Anterior cingulate cortex (tissue), 58 donors: ENCODE measurements at places on chromosomes 2 and 18.

DNA sequence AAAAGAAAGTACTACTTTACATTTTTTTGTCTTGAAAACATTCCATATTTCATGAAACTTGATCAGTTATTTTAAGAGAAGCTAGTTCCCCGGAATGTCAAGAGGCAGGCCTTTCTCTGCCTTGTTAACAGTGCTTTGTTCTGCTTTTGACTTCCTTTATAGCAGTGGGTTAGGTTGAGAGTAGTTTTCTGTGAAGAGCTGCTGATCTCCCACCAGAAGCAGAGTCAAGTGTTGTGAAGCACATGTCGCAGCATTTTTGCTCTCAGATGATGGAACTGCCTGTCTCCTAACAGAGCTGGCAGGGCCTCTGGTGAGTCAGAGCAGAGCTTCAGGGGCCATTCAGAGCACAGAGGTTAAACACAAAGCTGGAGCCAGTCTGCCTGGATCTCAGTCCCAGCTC is 871.8 kb downstream of the SLC4A3 start:
- DNase-seq = peak; percentile 13

DNA sequence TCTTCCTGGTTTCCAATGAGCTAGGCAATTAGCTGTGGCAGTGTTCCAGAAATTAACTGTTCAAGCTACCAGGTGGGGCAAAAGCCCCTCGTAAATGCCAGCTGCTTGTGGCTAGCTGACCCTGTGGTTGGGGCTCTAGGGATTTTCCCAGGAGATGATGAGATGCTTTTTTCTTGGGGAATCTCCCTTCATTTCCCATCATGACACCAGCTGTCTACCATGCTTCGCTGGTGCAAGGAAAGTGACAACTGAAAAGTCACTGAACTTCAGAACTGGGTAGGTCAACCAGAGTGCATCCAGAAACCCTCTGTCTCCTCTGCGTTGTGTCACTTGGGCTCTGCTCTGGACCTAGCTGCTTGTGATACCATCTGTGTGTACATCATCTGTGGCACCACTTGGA is 386.5 kb upstream of the DCC start:
- DNase-seq = no peak

GRCh38 chr2:205687641-205687956 is 5.3 kb downstream of the NRP2 start:
- no peak for DNase-seq

DNA sequence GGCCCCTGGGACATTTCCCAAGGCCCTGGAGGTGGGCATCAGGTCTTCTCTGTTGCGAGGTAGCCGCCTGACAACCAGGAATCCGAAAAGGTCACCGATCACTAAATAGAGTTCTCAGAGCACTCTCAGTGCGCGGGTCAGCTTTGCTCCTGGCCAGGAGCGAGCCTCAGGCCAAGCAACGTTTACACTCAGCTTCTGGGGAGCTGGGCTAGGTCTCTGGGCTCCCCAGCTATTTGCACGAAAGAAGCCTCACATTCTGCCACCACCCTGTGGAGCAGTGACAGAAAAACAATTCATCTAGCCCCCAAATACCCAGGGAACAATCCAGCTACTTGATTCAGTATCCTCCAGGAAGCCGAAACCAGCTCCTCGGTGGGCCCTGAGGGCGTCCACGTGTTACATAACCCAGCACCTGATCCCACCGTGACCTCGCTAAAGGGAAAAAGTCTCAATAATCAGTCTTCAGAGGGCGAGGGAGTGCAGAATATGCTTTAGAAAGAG is 3.3 kb downstream of the SH3BP4 start:
- DNase-seq = no peak

DNA sequence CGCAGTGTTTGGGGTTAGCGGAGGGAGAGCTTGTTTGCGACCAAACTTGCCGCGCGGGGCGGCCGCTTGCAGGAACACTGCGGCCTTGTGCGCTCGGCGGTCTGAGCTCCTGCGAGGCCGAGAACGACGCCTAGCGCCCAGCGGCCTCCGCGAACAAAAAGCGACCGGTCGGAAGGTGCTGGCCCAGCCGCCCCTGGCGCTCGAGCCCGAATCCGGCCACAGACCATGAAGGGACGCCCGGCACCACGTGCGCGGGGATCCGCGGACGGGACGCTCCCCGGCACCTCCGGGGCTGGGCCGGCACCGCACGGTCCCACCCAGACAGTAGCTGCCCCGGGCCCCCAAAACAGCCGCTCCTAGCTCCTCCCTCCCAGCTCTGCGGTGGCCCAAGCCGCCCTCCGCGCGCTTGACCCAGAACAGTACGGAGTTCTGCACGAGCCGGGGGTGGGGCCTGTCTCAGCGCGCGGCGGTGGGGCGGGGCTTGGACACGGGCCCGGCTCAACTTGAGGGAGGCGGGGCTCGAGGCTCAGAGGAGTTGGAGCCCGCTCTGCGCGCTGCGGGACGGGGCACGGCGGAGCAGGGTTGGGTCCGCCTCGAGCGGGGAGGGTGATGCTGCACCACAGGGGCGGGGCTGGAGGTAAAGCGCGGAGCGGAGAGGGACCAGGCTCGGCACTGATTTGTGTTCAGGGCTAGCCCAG is 664 bp upstream of the IMPA2 start:
- DNase-seq = peak; percentile 96

DNA sequence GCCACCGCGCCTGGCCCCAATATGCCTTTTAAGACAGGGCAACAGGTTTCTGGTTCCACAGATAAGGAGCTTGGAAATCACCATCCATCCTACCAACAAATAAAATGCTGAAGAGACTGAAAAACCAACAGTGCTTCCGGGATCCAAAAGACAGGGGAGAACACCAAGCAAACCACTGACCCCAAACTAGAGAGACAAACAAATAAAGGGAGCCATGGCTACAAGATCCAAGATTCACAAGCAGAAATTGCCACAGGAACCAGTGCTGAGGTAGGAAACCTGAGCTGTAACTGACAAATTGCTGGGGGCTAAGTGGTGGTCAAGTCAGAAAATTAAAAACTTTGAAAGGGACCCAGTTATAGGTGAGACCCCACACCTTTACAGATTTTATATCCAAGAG is 76.5 kb downstream of the ROCK2 start:
- DNase-seq = no peak

- no peak for DNase-seq
These were observed 145.2 kb downstream of the DTNB start for GRCh38 chr2:25528173-25528572.

DNA sequence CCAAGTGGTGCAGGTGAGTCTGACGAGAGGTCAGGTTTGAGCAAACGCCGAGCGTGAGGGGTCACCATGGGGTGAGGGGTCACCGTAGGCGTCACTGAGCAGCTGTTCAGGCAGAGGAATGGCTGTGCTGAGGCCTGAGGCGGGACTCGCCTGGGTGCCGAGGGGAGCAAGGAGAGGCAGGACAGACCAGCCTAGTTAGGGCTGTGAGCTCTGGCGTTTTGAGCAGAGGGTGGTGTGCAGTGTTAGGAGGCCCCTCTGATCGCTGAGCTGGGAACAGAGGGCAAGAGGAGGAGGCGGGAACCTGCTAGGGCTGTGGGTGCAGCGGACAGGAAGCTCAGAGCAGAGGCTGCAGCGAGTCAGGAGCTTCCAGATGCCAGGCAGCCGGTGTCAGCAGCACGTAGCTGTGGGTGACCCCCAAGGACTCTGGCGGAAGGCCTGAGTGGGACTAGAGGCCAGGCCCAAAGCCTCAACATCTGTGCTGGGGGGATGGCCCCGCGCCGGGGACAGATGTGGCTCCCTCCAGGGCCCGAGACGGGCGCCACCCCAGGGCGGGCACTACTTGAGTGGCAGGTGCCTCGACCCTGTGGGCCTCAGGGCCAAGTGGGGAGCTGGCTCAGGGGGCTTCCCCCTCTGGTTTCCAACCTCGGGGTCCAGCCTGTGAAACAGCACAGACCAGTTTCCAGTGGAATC is 55.7 kb downstream of the KCNG2 start:
- DNase-seq = no peak

GRCh38 chr2:218691234-218691633 is 19.3 kb downstream of the STK36 start:
- DNase-seq = no peak

DNA sequence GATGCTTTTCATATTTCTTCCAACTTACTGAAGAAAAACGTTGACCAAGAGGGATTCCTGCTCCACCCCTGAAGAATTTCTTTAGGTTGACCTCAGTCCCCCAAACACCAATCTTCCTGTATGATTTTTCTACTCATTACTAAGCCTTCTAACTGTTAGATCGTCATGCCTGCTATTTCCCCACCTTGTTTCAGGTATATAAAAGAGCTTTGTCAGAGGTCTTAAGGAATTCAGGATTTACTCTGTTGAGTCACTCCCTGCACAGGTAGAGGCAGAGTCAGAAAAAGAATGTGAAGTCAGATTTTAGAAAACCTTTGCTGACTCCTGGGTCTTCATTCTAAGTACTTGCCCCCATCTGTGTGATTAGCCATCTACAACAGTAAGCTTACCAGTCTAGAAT is 83.8 kb upstream of the NOSTRIN start:
- no peak for DNase-seq

DNA sequence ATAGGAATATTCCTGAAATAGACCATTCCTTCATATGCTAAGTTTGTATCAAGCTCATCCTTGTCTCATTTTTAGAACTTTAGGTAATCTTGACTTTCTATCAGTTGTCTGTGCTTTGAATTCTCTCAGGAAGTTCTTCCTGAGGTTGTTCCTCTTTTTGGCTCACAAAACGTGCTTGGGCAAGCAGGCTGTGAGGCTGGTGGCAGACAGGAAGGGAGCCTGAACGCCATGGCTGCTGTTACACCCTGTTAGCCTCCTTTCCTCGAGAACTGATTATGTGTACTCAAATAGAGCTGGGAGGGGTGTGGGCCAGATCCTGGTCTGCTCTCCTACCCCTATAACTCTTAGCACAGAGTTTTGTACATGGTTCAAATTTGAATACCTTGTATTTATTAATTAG is 136.4 kb upstream of the CELF4 start:
- no peak for DNase-seq

GRCh38 chr2:29117636-29118303 is 2.6 kb downstream of the CLIP4 start:
- no peak for DNase-seq

DNA sequence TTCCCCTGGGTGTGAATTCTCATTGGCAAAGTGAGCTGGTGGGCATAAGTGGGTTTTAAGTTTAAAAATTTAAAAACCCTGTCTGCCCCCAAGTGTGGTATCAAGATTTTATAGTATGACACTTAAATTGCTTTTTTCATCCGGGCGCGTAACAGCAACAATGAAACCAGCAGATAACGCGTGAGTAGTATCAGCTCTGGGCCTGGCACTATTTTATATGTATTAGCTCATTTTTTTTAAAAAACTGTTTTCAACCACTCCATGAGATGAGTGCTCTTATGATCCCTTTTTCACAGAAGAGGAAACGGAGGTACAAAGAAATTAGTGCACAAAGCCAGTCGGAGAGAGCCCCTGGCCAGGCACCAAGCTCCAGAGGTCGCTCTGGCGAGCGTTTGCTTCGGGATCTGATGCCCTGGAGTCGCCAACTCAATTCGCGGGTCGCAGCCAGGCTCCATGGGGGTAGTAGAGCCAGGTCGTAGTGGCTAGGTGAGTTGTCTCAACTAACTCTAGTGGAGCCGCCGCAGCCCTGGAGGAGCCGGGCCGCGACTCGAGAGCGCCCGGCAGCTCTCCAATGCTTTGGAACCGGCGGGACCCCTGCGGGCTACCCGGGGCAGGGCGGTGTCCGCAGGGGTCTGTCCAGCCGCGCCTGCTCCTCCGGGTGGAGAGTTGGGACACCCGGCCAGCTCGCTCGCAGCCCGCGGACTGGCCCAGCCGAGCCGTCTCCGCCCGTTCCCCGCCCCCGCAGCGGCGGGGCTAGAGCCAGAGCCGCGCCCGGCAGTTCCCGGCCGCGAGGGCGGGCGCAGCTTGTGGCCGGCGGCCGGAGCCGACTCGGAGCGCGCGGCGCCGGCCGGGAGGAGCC is at the start of gene IL1R1:
IL1R1 (plus strand) TSS at position 777 of the 859 bp plus-strand sequence. CDS start 14,979 bp downstream, outside the sequence.
- DNase-seq = no peak

DNA sequence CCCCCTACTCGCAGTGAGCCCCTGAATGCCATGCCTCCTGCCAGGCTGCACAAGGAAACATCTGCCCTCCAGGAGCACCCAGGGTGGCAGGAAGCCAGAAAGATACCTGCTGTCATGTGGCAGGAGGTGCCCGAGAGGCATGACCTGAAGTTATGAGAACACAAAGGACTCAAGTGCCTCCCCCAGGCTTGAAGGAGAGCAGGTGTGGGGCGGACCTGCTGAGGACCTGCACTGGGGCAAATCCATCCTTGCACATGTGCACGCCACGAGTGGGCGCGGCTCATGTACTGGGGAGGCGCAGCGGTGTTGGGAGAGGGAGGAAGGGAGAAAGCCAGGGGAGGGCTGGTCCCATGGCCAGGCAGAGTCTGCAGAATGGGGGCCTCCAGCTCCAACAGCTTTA is 26.9 kb downstream of the SDC1 start:
- no peak for DNase-seq

DNA sequence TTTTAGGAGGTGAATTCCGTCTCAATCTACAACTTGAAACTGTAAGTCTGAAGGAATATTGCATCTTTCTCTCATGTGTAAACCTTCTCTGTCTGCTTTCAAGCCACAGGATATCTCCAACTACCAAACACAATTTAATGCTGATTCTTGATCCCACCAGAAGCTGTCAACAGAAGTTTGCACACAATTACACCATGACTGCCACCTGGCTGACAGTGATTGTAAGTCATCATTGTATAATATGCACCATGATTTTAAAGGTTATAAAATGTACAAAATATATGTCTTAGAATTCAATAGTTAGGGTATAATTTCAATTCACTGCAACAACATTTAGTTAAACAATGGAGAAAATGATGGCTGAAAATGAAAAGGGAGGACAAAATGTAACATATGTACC is 18.4 kb downstream of the PREPL start:
- no peak for DNase-seq

- DNase-seq = peak; percentile 47
These were observed 182.0 kb downstream of the TCF4 start for GRCh38 chr18:55405893-55406406.
